Fibroblast of the conjunctiva (primary cell): ENCODE measurements at places on chromosomes 6 and 20.
A peak's percentile ranks its signal among the peaks of the same experiment; 100 is the strongest.

GRCh38 chr20:9573335-9574151 lies 59.2 kb downstream of the LAMP5 start:
- DNase-seq: no peak

DNA sequence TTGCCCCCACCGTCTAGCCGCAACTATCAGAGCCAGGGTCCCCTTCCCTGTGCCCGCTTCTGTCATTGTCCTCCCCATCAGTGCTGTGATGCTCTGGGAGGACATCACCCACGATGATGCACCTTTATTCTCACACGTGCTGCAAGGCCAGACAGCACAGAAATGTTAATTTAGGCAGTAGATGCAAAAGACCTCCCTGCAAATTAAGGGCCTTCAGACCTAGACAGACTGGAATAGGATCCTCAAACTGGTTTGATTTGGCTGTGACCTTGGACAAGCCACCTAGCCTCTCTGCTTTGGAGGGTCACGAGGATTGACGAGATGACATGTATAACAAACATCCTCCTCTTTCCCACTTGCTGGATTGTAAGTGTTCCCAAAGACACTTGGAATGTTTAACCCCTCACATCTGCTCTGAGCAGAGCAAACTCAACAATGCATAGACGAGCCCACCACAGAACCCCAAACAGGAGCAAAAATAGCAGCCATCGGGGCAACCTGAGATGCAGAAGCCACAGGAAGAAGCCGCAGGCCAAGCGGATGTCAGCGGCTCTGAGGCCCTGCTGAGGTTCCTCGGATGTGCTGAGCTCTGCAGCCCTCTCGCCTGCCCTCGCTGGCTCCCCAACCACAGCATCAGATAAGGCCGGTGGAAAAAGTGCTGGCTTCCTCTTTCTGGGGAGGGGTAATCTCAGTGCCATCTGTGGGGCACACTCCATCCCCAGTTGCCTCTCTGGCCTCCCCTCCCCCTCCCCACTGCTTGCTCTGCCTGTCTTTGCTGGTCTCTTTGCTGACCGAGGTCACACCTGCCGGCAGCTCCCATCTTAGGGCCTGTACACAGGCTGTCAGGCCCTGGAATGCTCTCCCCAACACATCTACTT lies 35.3 kb downstream of the TOX2 start:
- no peak for DNase-seq

DNA sequence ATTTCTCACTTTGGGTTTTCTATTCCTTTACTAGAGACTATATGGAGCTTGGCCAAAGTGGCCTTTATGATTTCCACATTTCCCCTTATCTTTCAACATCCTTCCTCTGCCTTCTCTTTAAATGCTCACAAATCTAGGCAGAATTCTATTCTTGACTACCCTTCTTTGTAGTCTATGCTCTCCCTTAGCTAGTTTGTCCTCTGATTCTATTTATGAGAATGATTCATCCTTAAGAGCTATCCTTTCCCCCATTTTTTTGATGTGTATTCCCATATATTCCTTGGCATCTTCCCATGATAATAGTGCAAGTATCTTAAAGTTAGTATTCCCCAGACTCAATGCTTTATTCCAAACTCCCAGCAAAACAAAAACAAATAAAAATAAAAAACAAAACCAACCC lies 53.1 kb downstream of the IL20RA start:
- DNase-seq: no peak

DNA sequence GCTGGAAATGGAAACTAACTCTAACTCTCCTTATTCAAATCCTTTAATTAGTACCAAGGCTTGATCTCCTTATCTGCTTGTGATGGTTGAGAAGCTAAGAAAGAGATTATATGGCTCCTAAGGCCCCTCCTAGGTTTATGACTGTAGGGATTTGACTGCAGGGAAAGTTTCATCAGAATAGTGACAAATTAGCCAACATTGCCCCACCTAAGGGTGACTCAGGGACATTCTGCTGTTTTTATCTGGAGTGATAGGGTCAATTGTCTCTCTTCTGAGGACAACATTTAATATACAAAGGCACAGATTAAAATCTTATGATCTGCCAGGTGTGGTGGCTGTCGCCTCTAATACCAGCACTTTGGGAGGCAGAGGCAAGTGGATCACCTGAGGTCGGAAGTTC lies 138.1 kb upstream of the MARCKS start:
- DNase-seq: no peak

DNA sequence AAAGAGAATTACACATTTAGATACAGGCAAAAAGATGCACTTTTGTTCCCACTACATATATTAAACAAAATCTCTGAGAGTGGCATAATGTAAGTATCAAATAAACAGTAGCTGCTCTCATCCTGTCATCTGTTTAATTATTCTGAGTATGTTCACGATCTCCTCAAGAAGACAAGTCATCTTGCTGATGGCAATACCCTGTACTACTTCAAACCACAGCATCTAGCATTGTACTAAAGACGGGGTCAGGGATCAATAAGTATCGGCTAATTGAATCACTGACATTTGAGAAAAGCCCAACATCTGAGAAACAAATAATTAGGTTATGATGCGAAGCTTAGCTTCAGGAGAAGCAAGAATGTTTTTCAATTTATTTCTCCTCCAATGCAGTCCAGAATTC lies 175.1 kb downstream of the PTPRK start:
- DNase-seq: no peak

GRCh38 chr20:34771680-34772081 lies 53.8 kb downstream of the NCOA6 start:
- no peak for DNase-seq

- DNase-seq: peak; percentile 20
Measured at GRCh38 chr20:3890398-3890751, 1.2 kb downstream of the PANK2 start.

DNA sequence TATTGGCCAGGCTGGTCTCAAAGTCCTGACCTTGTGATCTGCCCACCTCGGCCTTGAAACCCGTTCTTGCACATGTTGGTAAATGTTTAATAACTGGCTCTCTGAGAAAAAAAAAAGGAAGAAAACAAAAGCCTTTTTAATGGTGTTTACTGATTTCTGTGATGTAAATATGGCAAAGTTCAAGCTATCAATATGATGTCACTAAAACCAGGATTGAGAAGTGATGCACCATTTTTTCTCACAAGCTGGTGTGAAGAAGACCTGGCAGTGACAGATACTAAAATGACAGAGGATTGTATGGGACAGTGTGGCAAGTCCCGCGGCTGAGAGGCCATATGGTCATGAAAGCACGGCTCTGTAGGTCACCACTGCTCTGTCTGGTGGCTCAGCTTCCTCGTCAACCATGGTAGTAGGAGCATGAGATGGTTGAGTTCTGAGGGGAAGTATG lies 196.3 kb upstream of the SUPT3H start:
- DNase-seq: no peak

- DNase-seq: no peak
Measured at GRCh38 chr6:3444276-3445088, 12.4 kb downstream of the SLC22A23 start.

DNA sequence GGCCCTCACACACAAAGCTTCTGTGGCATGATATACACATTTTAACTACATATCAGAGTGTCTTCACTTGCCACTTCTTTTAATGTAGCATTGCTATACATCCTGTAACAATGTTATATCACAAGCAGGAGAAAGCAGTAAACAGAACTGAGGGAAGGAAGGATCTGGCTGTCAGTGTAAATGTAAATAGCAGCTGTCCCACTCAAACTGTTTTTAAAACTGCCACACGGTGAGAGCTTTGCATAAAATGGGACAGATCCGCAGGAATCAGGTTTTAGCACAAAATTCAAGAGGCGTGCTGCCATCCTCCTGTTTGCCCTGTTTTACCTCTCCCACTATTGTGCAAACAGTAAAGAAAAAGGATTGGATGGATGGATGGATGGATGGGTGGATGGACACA lies 28.8 kb downstream of the TFAP2D start:
- no peak for DNase-seq

DNA sequence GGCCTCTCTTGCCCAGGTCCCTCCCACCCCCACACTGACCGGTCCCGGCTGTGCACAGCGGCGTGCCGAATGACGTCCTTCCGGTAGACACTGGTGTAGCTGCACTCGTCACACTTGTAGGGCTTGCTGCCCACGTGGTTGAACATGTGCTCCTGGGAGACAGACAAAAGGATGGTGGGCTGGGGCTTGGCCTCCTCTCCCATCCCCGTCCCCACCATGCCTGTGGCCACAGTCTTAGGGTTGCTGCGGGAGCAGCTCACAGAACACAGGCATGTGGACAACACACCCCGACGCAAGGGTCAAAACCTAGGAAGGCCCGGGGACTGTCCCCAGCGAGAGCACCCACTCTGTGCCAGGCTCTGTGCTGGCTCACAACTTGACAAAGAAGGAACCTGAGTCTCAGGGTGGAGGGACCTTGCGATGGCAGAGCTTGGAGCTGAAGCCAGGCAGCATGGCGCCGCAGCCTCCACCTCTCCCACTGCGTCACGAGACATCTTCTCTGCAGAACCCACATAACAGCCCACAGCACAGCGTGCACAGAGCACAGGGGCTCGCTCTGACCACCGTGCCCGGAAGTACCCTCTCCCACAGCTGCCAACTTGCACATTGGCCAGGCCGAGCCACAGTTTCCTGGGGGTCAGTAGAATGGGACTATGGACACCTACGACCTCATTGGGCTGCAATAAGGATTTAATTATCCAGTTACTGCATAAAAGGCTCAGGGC lies 9.8 kb downstream of the ZNF335 start:
- DNase-seq: no peak

DNA sequence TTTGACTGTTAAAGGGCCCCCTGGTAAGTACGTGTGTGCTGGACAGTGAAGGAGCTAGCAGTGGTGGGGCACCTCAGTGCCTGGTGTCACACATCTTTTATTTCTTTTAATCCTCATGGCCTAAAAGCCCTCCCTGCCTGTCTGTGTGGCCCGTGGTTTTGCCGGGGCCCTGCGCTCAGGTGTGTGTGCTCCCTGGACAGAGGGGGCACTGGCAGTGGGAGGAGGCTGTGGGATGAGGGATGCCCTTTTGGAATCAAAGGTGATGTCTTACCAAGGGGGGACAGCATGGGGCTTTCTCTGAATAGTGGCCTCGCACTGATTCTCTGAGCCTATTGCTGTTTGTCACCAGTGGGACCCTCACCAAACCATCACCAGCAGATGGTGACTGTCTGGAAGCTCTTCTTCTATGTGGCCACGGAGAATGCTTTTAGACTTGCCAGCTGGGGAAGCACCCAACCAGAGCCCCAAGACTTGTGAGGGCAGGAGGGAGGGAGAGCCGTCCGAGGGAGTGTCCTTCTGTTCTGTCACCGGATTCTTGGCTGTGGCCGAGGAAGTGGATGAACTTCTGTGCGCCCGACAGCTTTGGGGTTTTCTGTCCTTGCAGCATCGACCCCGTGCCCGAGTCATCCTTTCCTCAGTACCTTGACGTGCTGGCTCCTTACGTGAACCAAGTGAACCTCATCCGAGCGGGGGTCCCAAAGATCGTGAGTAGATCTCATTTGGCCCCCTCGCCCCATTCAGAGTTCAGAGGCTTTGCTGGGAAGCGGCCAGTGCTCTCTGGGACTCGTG lies 18.1 kb downstream of the PNLDC1 start:
- no peak for DNase-seq

DNA sequence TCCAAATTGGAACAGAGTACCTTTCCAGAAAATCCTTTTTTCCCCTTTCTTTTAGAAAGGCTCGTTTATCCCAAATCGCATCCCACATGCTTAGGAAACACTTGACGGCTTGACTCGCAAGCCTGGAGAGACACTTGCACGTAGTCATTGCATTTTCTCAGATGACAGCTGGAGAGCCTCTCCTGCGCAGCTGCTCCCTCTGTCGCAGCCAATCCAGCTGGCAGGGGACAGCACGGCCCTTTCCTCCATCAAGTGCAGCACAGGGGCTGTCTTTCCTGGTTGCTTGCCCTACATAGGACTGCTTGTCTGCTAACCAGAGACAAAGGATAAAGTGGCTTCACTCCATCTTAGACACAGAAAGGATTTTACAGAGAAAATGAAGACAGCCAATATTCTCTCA lies 77.6 kb upstream of the RGS17 start:
- DNase-seq: no peak

- no peak for DNase-seq
Measured at GRCh38 chr6:169028343-169028742, 225.3 kb downstream of the THBS2 start.

DNA sequence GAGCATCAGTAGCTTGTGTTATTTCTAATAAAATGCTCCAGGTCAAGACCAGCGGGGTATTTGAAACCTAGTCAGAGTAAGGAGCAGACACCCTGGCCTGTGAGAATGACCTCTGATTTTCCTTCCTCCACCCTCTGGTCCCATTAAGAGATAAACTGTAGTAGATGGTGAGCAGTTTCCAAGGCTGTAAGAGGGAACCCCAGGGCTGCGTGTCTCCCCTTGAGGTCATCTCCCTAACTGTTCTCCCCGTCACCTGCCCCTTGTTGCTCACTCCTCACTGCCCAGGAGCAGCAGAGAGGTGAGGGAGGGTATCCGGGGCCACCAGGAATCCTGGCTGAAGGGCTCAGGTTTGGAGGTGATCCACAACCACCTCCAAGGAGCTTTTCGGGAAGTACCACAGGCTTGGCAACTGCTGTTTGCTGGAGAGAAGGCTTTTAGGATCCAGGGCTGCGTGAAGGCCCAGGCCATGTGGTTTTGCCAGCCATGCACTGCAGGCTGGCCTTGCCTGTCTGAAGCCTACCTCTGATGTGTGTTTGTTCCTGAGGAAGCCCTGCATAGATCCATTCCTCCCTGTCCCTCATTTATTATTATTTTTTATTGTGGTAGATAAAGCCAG lies 62.5 kb downstream of the RREB1 start:
- no peak for DNase-seq

DNA sequence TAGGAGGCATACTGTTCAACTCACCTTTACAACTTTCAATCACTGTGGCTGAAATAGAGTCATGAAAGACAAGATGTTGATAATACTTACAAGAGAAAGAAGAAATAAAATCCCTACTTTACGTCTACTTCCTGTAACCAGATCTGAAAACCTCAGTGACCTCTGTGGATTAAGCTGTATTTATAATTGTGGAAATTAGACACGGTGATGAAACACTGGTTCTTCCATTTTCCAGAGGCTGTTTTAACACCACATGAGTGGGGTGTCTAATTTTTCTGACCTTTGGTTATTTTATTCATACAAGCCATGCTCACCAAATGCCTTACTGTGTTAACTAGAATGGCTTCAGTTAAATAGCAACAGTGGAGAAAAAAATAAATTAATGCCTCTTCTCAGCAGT lies 58.5 kb upstream of the HIVEP1 start:
- DNase-seq: no peak

- DNase-seq: peak; percentile 69
Measured at GRCh38 chr6:16901782-16902181, 140.5 kb upstream of the ATXN1 start.

- DNase-seq: no peak
Measured at GRCh38 chr20:33518071-33518470, 28.2 kb downstream of the CBFA2T2 start.

GRCh38 chr20:38211200-38212097 lies 46.4 kb upstream of the TGM2 start:
- no peak for DNase-seq

GRCh38 chr20:62905536-62906117 lies 20.7 kb downstream of the DIDO1 start:
- no peak for DNase-seq

GRCh38 chr6:120378582-120379220 lies 955.6 kb downstream of the TBC1D32 start:
- peak; percentile 20 for DNase-seq

- DNase-seq: no peak
Measured at GRCh38 chr6:43268782-43269272, 25.5 kb downstream of the TTBK1 start.
